ENCODE measurements at places on chromosomes 4 and X.
A peak's percentile ranks its signal among the peaks of the same experiment; 100 is the strongest.

DNA sequence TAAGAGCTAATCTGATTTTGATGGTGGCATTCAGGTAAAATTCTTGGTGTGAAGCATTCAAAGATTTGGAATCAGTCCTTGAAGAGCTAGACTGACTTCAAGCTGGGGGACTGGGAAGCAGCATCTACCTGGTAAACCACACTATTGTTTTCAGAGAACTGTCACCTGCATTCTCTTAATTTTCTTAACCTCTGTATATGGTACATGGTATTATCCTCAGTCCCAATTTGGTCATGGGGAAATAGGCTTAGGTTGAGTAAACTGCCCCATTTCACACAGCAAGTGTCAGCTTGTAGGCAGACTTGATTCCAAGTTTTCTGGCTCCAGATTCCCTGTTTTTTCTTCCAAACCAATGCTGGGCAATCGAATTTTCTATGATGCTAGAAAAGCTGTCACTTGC lies 104.4 kb downstream of the CHRNA9 start:
- DNase-seq = no peak

DNA sequence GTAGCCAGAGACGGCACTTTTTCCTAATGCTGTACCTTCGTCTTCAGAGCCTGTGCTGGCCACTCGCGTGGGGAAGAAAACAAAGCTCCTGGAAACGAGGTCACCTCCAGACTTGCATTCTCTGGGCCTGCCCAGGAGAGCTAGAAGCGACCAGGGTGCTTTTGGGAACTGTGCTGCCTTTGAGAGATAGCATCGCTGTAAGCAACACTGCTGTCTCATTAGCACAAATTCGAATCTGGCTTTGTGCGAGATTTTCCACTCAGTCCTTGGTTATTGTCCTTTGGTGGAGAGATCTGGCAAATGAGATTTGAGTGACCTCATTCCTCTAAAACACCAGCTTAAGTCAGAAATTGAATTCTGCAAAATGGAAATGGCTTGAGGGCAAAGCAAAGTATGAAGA lies 66.1 kb upstream of the TLR3 start:
- no peak for DNase-seq

- peak; percentile 3 for DNase-seq
These were observed 52.6 kb downstream of the CASK start for GRCh38 chrX:41870719-41871151.

GRCh38 chr4:132593717-132594400 lies 555.2 kb upstream of the PCDH10 start:
- no peak for DNase-seq

- no peak for DNase-seq
These were observed 172.8 kb upstream of the TACR3 start for GRCh38 chr4:103892586-103892985.

GRCh38 chr4:28232376-28232775 lies 1371.7 kb downstream of the STIM2 start:
- DNase-seq = no peak

GRCh38 chr4:144782345-144782744 lies 136.4 kb downstream of the HHIP start:
- DNase-seq = no peak

DNA sequence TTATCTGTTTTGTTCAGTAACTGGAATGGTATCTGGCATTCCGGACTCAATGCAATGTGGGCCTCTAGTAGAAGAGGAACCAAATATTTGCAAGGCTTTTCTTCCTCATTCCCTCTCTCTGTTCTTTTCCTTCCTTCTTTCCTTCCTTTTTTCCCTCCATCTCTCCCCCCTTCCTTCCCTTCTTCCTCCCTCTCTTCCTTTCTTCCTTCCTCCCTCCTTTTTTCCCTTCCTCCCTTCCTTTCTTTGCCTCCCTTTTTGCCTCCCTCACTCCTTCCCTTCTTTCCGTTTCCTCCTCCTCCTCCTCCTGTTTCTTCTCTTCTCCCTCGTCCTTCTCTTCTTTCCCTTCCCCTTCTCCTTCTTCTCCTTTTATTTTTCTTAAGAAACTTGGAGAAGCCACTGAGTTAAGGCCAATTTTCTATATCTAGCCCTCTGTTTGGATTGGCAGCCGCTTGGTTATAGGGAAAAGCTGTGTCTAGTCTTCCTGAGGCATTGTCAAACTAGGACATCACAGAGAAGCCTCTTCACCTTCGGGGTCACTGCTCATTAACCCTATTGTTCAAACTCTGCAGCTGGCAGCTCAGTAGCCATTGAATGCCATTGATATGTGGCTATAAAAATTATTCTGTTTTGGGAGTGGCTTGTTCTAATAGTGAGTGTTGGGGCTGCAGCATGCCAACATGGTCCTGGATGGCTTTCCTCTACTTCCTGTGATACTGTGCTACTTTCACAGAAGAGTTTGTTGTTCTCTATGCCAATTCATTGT lies 95.9 kb downstream of the CFAP299 start:
- DNase-seq = no peak

DNA sequence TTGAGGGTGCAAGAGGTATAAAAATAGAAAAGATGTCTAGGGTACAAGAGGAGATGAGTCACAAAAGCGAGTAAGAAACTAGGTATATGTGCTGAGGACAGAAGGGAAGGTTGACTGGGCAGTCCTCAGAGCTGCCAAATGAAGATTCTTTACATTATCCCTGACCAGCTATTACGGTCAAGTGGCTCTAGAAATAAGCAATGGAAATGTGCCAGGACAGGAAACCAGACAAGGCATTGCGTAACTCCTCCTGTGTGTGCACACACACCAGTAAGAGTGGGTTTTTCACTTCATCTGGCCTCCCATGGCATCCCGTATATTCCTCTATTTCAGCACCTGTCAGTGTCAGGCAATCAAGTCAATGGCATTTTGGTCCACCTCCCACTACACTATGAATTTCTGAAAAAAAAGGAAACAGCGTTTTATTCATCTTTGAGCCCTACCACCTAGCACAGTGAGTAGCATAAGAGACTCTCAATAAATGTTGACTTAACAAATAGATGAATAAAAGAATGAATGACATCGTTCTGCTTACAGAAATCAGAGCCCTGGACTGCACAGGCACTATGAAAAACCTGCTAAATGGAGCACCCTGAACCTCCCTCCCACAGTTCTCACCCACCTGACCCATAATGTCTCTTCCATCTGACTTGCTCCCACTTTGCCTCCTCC lies 62.6 kb upstream of the KLF3 start:
- peak; percentile 42 for DNase-seq

- DNase-seq = no peak
These were observed 182.9 kb downstream of the C4orf33 start for GRCh38 chr4:129278868-129279267.

DNA sequence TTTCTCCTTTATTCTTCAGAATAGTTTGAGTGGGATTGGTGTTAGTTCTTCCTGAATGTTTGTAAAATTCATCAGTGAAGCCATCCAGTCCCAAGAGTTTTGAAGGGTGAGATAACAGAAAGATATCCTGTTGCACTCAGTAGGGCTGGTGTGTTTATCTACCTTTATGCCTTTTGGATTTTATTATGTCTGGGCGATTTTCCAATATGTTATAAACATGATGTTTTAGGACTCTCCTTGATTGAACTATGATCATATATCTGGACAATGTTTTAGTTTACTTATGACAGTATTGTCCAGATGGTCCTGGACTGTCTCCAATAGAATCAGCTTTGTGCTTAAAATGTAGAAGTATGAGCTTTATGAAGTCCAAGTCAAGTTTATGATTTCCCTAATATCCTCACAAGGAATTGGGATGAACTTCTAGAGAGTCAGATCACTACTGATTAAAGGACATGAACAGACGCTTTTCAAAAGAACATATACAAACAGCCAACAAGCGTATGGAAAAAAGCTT lies 77.6 kb upstream of the ITM2A start:
- DNase-seq = no peak

GRCh38 chr4:5753366-5753765 lies 42.4 kb downstream of the EVC start:
- DNase-seq = no peak

GRCh38 chrX:8358302-8358701 lies 106.3 kb upstream of the VCX3B start:
- no peak for DNase-seq
